ENCODE measurements at places on chromosomes 7 and 10.

DNA sequence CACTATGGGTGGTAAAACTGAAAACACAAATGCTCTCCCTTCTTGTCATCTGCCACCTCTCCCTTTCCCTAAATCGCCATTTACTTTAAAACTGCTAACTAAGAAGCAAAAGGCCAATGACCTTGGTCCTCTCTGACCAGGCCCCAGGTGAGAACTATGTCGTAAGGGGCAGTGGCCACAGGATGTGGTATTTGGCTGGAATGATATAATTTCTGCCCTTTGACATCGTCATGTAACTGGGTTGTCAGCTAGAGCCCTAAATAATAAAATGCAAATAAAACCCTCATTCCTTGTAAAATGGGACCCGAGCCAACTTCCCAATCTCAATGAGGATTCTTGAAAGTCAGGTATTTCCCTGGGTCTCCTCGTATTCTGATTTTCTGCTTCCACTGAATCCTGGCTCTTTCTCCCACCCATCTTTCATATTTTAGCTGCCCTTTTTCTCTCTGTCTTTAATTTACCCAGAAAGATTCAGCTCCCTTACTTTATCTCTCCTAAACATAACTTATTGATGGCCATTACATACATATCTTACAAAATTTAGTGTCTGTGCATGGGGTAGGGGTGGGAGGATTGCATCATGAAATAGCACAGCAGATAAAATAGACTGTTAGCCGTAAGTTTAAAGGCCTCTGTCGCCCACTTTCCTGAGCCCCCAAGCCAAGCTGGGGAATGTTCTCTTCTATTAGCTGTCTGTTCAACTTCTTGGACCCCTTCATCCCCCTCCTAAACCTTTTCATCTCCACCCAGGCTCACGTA is 3.2 kb upstream of the EEPD1 start:
- DNase-seq = no peak

DNA sequence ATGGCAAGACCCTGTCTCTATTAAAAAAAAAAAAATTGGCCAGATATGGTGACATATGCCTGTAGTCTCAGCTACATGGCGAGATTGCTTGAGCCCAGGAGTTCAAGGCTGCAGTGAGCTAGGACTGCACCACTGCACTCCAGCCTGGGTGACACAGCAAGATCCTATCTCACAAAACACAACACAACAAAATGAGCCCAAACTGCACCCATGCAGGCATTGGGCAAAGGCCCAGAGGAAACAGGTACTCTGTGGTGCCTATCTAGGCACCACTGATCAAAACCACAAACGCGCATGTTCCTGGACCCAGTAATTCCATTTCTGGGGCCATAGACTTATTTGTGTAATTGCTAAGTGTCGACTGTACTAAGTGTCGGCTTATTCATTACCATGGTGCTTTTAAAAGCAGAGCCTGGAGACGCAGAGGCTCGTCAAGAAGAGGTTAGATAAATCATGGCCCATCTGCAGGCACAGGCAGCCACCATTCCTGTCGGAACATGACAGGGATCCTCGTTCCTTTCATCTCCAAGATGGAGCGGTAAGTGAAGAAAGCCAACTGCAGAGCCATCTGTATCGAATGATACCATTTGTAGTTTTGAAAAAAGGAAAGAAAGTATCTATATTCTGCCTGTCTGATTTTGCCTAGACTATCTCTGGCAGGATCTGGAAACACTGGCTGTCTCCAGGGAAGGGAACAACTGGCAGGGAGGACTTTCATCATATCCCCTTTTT is 160.4 kb upstream of the RHEB start:
- DNase-seq = no peak

GRCh38 chr10:119221666-119222065 is 14.3 kb downstream of the GRK5 start:
- DNase-seq = no peak

DNA sequence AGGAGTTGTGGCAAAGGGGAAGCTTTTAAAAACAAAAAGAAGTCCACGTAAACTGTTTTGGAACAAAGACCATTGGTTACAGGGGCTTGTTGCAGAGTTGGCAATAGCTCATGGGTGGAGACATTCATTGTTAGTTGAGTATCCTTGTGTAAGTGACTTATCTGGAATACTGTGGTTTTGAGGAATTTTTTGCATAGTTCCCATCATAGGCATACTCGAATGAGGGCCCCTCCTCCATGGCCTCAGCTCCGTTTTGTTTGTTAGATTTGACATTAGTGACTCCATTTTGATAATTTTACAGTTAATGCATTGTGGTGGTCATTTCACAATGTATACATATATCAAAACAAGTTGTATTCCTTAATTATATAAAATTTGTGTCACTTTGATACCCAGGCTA is 12.8 kb upstream of the SMKR1 start:
- DNase-seq = peak; percentile 82

DNA sequence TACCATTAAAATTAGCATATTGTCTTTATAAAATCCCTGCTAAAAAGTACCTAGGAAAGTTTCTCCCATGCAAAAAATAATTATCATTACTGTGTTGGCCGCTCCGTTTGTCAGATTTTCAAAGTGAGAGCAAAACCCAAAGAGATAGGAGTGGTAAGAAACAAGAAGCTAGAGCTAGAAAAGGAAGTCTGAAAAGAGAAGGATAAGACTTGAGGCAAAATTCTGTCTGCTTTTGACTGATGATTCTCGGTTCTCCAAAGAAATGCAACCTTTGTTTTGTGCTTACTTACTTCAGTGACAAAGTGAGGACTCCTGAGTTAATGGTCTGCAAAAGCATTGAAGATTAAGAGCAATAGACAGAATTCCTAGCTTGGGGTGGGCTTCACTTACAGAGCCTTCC is 33.3 kb upstream of the CAPZA2 start:
- DNase-seq = no peak

DNA sequence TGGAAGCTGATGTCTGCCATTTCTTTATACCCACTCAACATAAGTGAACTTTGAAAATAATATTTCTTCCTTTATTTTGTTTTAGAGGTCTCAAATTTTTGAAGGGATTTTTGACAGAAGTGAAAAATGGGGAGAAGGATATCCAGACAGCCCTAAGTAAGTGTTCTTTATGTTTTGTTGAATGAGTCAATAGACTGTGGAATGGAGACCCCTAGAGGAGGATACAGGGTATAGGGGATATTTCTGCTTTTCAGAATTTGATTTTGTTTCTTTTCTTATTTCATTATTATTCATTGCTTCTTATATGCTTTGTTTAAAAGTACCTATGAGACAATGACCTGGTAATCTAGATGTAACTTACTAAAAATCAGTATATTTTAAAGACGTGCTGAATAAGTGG is 34.4 kb downstream of the PLEKHA8 start:
- DNase-seq = peak; percentile 72

- no peak for DNase-seq
Measured at GRCh38 chr10:111962951-111963350, 220.6 kb downstream of the GPAM start.

GRCh38 chr7:134420424-134421125 is 38.3 kb downstream of the AKR1B1 start:
- peak; percentile 68 for DNase-seq

GRCh38 chr7:155058896-155059295 is 11.2 kb upstream of the HTR5A start:
- no peak for DNase-seq

GRCh38 chr10:26721561-26721960 is 24.1 kb downstream of the PDSS1 start:
- no peak for DNase-seq

DNA sequence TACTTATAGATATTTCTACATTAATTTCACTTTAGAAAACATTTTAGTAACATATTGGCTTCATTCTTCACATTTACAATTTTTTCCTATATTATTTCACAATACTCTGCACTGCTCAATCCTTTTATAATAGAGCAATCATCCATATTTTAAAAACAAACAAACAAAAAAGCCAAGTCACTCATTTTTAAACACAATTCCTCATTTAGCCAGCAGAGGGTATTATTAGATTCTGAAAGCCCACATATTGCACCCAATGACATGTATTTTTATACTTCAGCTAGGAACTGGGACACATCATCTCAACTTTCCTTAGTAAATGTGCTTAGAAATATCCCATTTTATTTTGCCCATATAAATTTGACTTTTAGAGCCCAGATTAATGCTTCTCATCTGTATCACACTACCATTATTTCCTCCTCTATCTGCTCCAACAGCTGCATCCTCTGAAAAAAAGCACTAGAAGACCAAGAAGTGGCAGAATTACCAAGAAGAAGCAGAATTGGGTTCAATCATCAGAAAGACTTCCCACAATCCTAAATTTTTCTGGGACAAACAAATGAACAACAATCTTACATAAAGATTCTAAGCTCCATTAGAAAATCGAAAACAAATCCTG is 29.5 kb downstream of the CTNNA3 start:
- DNase-seq = peak; percentile 47

DNA sequence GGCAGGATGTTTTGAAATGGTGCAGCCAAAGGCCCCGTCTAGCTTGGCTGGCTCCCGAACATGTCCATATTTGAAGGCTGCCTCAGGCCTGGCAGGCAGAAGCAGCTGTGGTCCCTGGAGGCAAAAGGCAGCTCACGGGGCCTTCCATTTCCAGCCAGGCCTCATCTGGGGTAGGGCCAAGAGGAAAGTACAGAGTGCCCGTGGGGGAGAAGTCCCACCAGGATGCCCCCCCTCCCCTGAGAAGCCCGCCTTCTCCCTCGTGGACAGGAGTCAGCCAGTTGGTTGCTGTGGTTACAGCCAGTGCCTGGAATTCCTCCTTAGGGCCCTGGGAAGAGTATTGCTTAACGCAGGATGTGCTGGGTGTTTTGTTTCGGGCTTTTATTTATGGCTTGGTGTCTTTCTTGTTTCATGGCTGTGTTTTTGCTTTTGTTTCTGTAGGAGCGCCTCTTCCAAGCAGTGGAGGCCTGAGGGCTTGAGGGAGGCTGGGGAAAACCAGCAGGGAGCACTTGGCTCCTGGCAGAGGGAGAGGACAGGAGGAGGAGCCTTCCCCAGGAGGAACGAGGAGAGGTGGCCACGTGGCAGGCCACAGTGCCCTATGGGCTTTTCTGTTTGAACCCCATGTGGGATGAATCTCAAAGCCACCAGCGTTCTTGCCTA is 45.4 kb downstream of the CHST3 start:
- peak; percentile 91 for DNase-seq

GRCh38 chr10:47362199-47362598 is 14.0 kb downstream of the RBP3 start:
- no peak for DNase-seq

DNA sequence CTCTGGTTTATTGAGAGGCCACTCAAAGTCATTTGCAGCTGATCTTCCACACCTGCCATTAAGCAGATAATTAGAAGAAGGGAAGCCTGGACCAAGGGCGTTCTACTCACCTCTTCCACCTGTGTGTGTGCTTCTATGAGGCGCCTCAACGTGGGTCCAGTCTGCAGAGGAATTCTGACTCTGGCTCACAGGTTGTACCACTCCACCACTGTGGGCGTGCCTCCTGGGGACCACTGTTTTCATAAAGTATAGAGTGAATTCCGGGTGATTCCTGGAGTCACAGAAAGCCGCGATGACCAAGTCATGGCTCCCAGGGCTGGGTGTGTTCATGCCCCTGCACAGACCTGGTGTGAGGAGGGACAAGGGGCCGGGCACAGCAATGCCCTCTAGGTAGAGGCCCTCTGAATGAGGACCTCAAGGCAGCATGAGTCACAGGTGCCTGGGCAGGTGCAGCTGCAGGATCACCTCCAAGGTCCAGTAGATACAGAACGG is 408.3 kb upstream of the MGMT start:
- no peak for DNase-seq

GRCh38 chr10:94123258-94123995 is 129.7 kb downstream of the PLCE1 start:
- peak; percentile 91 for DNase-seq

DNA sequence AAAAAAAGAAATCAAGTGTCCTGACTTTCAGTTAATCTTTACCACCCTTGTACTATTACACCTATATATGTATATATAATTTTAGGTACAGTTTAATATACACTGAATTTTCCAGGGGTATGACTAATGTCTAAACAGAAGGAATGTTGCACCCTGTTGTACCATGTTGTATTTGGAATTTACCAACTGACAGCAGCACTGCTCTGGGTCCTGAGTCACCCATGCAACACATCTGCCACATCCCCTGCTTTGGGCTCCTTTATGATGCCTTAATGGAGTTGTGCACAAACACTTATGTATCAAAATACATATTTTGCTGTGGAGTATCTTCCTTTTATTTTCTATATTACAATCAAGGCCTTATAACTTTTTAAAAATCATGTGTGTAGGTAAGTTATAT is 21.2 kb downstream of the YAE1 start:
- DNase-seq = peak; percentile 86

DNA sequence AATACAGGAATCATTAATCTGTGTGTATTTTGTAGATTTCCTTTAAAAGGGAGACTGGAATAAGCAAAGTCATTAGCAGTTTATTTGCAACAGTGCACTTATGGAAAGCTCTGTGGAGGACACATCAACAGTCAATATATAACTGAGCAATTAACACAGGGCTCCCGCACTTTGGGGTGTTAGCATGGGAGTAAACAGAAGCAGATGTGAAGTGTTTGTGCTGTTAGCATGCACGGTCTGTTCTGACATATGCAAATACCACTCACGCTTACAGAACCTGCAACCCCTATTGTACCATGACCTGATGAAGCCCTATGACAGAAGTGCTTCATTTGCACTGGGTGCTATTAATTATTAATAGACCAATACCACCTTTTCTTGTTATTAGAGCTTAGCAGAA is 118.9 kb downstream of the PPP1R3A start:
- no peak for DNase-seq

DNA sequence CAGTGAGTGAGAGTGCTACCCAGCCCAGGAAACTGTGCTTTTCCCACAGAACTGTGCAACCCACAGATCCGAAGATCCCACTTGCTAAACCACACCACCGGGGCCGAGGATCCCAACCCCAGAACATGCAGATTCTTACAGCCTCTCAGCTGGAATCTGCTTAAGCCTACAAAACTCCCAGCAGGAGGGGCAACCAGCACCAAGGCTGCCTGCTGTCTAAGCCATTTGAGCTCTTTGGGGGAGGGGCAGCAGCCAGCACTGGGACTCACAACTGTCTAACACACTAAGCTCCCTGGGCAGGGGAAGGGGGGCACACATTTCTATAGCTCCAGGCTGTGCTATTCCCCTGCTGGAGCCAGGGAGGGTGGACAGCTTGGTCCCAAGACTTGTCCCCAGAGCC is 529.9 kb downstream of the XPNPEP1 start:
- no peak for DNase-seq

- DNase-seq = no peak
Measured at GRCh38 chr7:38694326-38694725, 63.2 kb upstream of the AMPH start.

- DNase-seq = peak; percentile 14
Measured at GRCh38 chr10:97854743-97855142, 5.1 kb downstream of the GOLGA7B start.

- DNase-seq = peak; percentile 71
Measured at GRCh38 chr10:23158370-23158769, 33.7 kb upstream of the PTF1A start.

DNA sequence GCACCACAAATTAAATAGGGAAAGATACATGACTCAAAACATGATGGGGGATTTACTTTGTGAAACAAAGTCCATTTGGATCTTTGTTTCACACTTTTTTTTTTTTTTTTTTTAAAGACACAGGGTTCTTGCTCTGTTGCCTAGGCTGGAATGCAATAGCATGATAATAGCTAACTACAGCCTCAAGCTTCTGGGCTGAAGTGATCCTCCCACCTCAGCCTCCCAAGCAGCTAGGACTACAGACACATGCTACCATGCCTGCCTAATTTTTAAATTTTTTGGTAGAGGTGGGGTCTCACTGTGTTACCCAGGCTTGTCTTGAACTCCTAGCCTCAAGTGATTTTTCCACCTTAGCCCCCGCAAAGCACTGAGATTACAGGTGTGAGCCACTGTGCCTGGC is 172.6 kb upstream of the KLF14 start:
- DNase-seq = peak; percentile 52
